MM.1S (cell line): ENCODE measurements at places on chromosomes 3 and 15.

DNA sequence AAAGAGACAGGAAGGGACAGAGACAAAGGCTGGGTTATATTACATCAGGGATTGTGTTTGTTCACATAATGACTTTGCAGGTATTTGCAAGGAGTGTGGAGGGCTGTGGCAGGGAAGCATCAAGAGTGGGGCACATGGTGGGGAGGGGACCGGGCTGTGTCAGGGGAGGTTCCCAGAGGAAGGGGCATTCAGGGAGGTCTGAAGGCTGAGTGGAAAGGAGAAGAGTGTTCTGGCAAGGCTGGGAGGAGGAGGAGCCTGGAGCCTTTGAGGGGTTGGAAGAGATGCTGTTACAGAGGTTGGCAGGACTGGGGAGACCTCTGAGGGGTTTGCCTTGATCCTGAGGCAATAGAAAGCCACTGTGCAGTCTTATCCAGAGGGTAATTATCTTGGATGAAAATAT, 49.4 kb downstream of the EXOG start:
- DNase-seq, result no peak

DNA sequence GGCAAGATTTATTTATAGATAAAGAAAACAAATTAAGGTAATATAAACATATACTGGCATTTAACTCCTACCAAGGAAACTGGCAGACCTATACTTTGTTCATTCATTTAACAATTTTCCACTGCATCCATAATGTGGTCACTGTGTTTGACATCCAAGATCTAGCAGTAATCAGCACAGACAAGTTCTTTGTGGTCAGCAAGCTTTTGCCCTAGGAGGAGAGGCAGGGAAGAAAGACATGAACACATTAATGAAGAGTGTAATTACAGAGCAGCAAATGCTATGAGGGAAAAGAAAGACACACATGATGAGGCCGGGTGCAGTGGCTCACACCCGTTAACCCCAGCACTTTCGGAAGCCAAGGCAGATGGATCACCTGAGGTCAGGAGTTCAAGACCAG, 34.4 kb downstream of the SUCLG2 start:
- no peak for DNase-seq

GRCh38 chr3:13132731-13133410, 59.6 kb upstream of the IQSEC1 start:
- DNase-seq, result no peak

- no peak for DNase-seq
Observed at GRCh38 chr15:98548139-98548971, 100.0 kb upstream of the IGF1R start.
